Breast epithelium (tissue), 4 donors: ENCODE measurements at places on chromosomes 6 and 20. TPM values are rescaled to one million over a fixed set of nuclear protein-coding genes. Genes with fewer than 3 reads are reported as not detected.

DNA sequence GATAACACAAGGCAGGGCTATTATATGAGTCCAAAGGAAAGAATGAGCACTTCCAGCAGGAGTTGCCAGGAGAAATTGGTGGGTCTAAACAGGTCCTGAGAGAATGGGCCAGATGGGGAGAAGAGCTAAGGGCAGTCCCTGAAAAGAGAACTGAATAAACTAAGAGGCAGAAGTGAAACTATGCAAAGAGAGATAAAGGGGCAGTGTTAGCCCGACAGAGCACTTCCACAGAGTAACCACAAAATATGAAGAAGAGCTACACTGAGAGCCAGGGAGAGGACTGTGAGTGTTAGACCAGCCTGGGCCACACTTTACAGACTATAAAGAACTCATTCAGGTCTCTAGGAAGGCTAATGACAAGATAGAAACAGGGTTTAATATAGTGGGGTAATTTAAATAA, 43.8 kb downstream of the RALGAPA2 start:
- no peaks in the 10 kb centered on the region for H3K4me1 ChIP-seq
- H3K4me3 ChIP-seq, result no peak overlapping the region
- H3K27me3 ChIP-seq, result no peaks in the 10 kb centered on the region
- no peak for DNase-seq
- H3K27ac ChIP-seq, result no peak overlapping the region

GRCh38 chr6:161200610-161201370, 73.1 kb downstream of the AGPAT4 start:
- no peak overlapping the region for H3K27ac ChIP-seq
- no peaks in the 10 kb centered on the region for H3K4me1 ChIP-seq
- no peaks in the 10 kb centered on the region for H3K27me3 ChIP-seq

- no peaks in the 10 kb centered on the region for H3K4me1 ChIP-seq
- no peak overlapping the region for H3K4me3 ChIP-seq
- H3K36me3 ChIP-seq, result no peaks in the 10 kb centered on the region
- DNase-seq, result no peak
- H3K27me3 ChIP-seq, result no peaks in the 10 kb centered on the region
Measured at GRCh38 chr6:87738744-87739143, 36.7 kb upstream of the AKIRIN2 start.

- H3K4me3 ChIP-seq, result no peak overlapping the region
- no peaks in the 10 kb centered on the region for H3K36me3 ChIP-seq
- no peaks in the 10 kb centered on the region for H3K27me3 ChIP-seq
- no peak for DNase-seq
Measured at GRCh38 chr20:55881204-55881603, 124.1 kb downstream of the CBLN4 start.

SLC25A27 gene
- 27.0 TPM for total RNA-seq

DNA sequence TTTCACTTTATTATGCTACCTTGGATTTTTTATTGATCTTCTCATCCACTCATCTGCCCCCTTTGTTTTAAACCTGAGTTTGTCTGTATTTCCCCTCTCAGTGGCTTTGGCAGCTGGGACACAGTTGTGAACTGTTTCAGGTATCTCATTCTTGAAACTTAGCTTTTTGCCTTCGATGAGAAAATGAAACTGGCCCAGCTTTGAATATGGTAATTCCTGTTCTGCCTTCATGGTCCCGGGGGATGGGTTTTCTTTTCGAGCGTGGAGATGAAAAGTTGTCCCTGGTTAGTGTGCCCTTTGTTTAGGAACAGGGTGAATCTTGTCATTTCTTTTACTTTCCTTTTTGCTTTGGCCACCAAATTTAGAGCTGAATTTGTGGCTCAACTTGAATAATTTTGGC, 25.6 kb downstream of the DHX35 start:
- no peaks in the 10 kb centered on the region for H3K36me3 ChIP-seq
- H3K27ac ChIP-seq, result no peak overlapping the region
- H3K4me3 ChIP-seq, result no peak overlapping the region
- H3K27me3 ChIP-seq, result no peaks in the 10 kb centered on the region
- no peak for DNase-seq
- H3K4me1 ChIP-seq, result no peaks in the 10 kb centered on the region

- H3K4me3 ChIP-seq, result no peak overlapping the region
- H3K27ac ChIP-seq, result no peak overlapping the region
- H3K36me3 ChIP-seq, result no peaks in the 10 kb centered on the region
- H3K4me1 ChIP-seq, result no peaks in the 10 kb centered on the region
- no peaks in the 10 kb centered on the region for H3K27me3 ChIP-seq
- DNase-seq, result no peak
Measured at GRCh38 chr20:6061544-6061943, 7.7 kb upstream of the LRRN4 start.

DNA sequence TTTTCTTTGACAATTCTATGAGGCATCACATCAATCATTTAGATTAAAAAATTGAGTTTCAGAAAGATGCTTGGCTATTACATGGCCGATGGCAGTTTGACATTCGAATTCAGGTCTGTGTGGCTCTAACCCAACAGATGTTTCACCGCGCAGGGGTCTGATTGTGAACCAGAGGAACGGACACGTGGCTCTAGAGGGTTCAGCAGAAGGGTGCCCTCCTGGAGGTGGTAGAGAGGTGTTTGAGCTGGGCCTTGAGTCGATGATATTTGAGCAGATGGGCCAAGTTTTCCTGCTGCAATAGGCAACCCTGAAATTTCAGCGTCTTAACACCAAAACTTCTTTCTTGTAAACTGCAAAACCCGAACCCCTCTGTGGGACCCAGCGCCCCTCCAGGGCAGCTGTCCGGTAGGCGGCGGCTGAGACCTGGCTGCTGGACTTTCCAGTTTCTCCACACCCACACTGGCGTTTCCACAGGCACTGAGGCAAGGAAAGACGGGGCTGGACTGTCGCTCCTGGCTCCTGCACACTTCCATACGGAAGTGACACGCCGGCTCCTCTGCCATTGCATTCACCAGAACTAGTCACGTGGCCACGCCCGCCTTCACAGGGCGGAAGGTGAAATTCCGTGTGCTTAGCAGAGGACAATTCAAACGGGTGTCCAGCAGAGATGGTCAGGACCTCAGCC, 11.3 kb upstream of the AFDN start:
- no peak overlapping the region for H3K4me3 ChIP-seq
- H3K4me1 ChIP-seq, result no peaks in the 10 kb centered on the region
- no peak for DNase-seq

- no peaks in the 10 kb centered on the region for H3K36me3 ChIP-seq
- no peak overlapping the region for H3K27ac ChIP-seq
- H3K4me1 ChIP-seq, result no peaks in the 10 kb centered on the region
Measured at GRCh38 chr20:33701629-33702450, 15.7 kb upstream of the E2F1 start.

HCK gene
- 16.0 TPM for total RNA-seq

DNA sequence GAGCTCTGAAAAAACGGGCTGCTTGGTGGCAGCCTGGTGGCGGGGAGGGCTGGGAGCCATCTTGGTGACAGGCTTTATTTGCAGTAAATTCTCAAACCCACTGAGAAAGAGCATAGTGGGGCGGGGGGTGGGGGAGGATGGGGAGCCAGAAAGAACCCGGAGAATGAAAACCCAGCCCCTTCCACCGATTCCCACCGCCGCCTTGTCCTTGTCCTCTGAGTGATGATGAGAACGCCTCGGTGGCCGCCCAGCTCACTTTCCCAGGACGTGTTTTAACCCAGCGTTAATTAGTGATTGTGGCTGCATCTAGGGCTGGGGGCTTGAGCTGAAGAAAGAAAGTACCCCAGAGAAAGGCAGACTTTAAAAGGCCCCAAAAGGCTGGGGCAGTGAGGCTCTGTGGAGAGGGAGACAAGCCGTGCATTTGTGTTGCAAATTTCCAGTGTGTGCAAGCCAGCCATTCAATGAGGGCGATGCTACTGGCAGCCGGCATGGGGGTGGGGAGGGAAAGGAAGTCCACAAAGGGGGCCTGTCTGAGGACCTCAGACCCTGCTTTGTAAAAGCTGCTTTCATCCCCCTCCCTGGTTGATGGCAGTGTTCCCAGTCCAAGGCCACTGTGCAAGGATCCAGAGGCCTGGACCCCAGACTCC, 6.2 kb upstream of the GHRH start:
- no peak overlapping the region for H3K27ac ChIP-seq
- DNase-seq, result no peak
- H3K36me3 ChIP-seq, result no peaks in the 10 kb centered on the region
- no peaks in the 10 kb centered on the region for H3K27me3 ChIP-seq

DNA sequence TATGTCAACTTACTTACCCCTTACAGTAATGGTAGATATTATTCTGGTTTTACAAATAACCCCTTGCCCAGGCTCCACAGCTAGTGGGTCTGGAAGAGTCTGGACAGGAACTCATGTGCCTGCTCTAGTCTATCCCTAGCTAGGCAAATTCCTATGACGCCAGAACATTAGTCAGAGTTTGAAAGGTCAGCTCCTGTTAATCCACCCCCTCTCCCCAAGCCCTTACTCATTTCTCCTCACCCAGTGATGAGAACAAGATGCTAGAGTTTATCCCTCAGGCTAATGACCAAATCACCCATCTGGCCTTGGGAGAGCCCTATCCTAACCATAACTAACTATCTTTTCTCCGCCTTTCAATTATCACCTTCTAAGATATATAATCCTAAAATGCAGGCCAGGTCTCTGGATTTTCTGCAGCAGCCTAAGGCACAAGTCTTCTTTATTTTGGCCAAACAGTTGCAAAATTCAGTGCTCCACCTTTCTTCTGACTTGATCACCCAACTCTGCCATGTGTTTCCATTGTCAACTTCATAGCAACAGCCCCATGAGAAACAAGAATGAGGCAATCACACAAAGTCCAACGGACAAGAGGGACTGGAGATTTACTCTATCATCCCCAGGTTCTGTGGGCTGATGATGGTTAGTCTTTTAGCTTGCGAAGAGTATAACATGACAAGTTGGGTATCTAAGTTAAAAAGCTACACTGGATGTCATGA, 113.3 kb downstream of the TASP1 start:
- peaks cover 4% of the 10 kb centered on the region for H3K36me3 ChIP-seq
- no peak overlapping the region for H3K27ac ChIP-seq
- H3K4me1 ChIP-seq, result no peaks in the 10 kb centered on the region
- DNase-seq, result no peak

GRCh38 chr20:62420846-62421715, 6.3 kb downstream of the RBBP8NL start:
- no peak overlapping the region for H3K27ac ChIP-seq
- H3K4me1 ChIP-seq, result no peaks in the 10 kb centered on the region
- no peak for DNase-seq
- no peak overlapping the region for H3K4me3 ChIP-seq
- no peaks in the 10 kb centered on the region for H3K27me3 ChIP-seq
- no peaks in the 10 kb centered on the region for H3K36me3 ChIP-seq

DNA sequence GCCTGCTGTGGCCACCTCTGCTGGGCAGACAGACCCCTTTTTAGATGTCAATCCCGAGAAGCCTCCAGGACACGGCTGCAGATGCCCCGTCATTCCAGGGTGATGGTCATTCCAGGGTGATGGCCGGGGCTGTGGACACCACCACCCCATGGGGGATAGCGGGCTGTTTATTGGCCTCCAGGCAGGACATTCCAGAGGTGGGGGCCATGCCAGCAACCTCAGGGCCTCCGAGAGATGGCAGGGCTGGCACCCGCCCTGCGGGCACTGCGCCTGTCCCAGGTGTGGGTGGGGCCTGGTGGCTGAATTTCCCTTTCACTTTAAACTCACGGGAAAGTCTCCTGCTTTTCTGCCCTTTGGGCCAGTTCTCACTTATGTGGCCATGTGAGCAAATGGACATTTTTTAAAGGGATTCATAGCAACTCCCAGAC, 14.5 kb downstream of the COL9A3 start:
- H3K4me1 ChIP-seq, result peaks cover 7% of the 10 kb centered on the region
- no peaks in the 10 kb centered on the region for H3K27me3 ChIP-seq
- no peak for DNase-seq
- no peaks in the 10 kb centered on the region for H3K36me3 ChIP-seq
- H3K27ac ChIP-seq, result peak overlapping the region; percentile 27

GRCh38 chr20:47139934-47140535, 216.5 kb downstream of the ZMYND8 start:
- H3K27me3 ChIP-seq, result no peaks in the 10 kb centered on the region
- no peak overlapping the region for H3K27ac ChIP-seq
- H3K36me3 ChIP-seq, result no peaks in the 10 kb centered on the region
- H3K4me1 ChIP-seq, result no peaks in the 10 kb centered on the region
- no peak overlapping the region for H3K4me3 ChIP-seq

DNA sequence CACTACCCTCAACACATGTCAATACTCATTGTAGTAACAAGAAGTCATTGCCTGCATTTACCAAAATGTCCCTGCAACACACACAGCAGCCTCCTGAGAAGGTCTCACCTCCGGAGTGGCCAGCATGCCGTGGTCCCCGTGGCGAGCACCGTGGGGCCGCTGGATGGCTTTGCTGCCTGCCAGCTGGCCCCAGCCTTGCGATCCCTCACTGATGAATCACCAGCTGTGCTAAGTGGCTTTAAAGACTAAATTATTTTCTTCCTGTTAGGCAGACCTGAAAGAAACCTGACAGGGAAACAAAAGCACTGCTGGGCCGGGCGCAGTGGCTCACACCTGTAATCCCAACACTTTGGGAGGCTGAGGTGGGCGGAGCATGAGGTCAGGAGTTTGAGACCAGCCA, 306.7 kb downstream of the CDH4 start:
- H3K27me3 ChIP-seq, result no peaks in the 10 kb centered on the region
- H3K36me3 ChIP-seq, result no peaks in the 10 kb centered on the region
- H3K4me1 ChIP-seq, result no peaks in the 10 kb centered on the region
- no peak overlapping the region for H3K4me3 ChIP-seq
- no peak for DNase-seq
- no peak overlapping the region for H3K27ac ChIP-seq

PRICKLE4 gene
- total RNA-seq, result 3.3 TPM

GRCh38 chr20:3101737-3102574, 17.4 kb upstream of the AVP start:
- no peak for DNase-seq
- no peaks in the 10 kb centered on the region for H3K4me1 ChIP-seq
- no peak overlapping the region for H3K27ac ChIP-seq
- no peak overlapping the region for H3K4me3 ChIP-seq

- no peak for DNase-seq
- H3K4me1 ChIP-seq, result no peaks in the 10 kb centered on the region
- no peaks in the 10 kb centered on the region for H3K36me3 ChIP-seq
- H3K27ac ChIP-seq, result no peak overlapping the region
- no peaks in the 10 kb centered on the region for H3K27me3 ChIP-seq
Measured at GRCh38 chr6:71722736-71723135, 163.6 kb upstream of the RIMS1 start.

GDAP1L1 gene
- not detected for total RNA-seq

HLA-DPB1 gene
- 58.2 TPM for total RNA-seq

- no peak for DNase-seq
- H3K4me1 ChIP-seq, result no peaks in the 10 kb centered on the region
- H3K27me3 ChIP-seq, result no peaks in the 10 kb centered on the region
- no peaks in the 10 kb centered on the region for H3K36me3 ChIP-seq
- H3K27ac ChIP-seq, result peak overlapping the region; percentile 22
Measured at GRCh38 chr6:5866547-5867051, 140.1 kb downstream of the NRN1 start.

EYA2 gene
- 19.2 TPM for total RNA-seq

- H3K27ac ChIP-seq, result no peak overlapping the region
- no peak overlapping the region for H3K4me3 ChIP-seq
- DNase-seq, result no peak
- no peaks in the 10 kb centered on the region for H3K27me3 ChIP-seq
- H3K36me3 ChIP-seq, result no peaks in the 10 kb centered on the region
- no peaks in the 10 kb centered on the region for H3K4me1 ChIP-seq
Measured at GRCh38 chr20:16444057-16444777, 129.0 kb downstream of the KIF16B start.
